ENCODE measurements at places on chromosomes 7 and 10.

DNA sequence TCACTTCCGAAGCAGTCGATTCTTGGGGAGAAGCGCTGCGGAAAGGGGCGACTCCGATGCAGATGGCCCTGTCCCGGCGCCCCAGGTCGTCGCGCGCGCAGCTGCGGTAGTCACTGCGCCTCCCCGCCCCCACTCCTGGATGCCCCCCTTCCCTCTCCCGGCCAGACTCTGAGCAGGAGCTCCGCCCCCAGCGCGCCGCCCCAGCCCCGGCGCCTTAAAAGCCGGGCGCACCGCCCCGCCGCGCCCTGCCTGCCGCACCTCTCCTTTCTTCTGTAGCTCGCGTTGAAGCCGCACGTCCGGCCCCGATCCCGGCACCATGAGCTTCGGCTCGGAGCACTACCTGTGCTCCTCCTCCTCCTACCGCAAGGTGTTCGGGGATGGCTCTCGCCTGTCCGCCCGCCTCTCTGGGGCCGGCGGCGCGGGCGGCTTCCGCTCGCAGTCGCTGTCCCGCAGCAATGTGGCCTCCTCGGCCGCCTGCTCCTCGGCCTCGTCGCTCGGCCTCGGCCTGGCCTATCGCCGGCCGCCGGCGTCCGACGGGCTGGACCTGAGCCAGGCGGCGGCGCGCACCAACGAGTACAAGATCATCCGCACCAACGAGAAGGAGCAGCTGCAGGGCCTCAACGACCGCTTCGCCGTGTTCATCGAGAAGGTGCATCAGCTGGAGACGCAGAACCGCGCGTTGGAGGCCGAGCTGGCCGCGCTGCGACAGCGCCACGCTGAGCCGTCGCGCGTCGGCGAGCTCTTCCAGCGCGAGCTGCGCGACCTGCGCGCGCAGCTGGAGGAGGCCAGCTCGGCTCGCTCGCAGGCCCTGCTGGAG lies at the start of gene INA:
TSS of gene INA (plus strand) at position 243 of the 817 bp plus-strand sequence. CDS start at position 317, 74 bp downstream.
- peak; percentile 29 for DNase-seq

- no peak for DNase-seq
Observed at GRCh38 chr7:7209412-7210050, 27.2 kb downstream of the C1GALT1 start.

GRCh38 chr10:7102084-7102483 lies 308.8 kb downstream of the SFMBT2 start:
- no peak for DNase-seq

- DNase-seq = no peak
Observed at GRCh38 chr7:149627911-149628310, 130.3 kb upstream of the ZNF746 start.

DNA sequence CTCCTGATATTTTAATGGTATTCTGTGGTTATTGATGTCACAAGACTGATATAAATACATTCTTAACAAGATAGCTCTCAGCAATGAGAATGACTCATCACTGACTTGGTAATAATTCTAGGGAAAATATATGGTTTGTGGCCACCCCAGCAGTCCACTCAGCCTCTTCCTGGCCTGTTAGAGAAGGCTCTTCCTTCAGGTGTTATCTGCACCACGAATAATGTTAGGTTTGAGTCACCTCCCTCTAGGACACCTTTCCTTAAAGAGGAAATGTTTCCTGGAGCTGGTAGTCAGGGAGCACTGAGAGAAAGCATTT lies 163.3 kb downstream of the SVIL start:
- no peak for DNase-seq

- no peak for DNase-seq
Observed at GRCh38 chr7:69651101-69651590, 52.9 kb downstream of the AUTS2 start.

DNA sequence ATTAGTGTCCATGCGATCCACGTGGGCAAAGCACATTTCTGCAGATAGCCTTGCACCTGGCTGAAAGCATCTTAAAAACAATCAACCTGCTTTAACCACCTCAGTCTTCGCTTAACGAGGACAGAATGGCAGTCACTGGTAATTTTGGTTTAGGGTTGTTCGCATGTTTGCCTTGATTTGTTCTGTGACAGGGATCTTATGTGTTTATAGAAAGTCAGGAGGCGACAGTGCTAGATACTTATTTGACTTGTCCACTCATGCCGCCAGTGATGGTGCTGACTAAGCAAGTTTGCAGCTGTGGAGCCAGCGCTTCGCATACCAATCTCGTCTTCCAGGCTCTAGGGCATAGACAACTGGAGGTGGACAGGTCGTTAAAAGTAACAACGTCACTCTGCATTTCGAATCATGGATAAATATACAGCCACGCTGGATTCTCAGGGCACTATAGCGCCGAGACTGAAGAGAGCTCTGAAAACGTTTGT lies 1.2 kb upstream of the TMEM243 start:
- DNase-seq = no peak

DNA sequence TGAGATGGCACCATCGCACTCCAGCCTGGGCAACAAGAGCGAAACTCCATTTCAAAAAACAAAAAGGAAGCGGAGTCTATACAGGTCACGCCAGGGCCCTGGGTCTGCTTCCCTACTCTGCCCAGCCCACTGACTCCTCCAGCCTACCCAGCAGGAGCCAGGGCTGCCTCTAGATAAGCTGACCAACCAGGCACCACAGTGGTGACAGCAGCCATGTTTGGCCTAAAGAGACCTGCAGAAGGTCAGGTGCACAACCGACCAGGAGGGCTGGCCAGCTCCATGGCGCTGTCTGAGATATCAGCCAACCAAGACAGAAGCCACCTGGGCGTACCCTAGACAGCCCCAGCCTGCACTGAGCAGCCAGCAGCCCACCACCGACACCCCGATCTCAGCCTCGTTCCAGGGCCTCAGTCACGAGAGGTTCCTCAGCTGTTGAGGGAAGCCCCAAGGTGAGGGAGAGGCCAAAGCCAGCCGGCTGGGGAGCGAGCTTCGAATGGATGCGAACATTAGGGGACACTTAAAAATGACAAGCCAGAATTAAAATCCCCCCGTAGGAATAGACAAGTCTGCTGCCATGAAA lies 24.4 kb upstream of the PWWP2B start:
- no peak for DNase-seq

- no peak for DNase-seq
Observed at GRCh38 chr7:24911213-24911603, 68.8 kb downstream of the OSBPL3 start.
